ENCODE measurements at places on chromosomes 6 and 20.

DNA sequence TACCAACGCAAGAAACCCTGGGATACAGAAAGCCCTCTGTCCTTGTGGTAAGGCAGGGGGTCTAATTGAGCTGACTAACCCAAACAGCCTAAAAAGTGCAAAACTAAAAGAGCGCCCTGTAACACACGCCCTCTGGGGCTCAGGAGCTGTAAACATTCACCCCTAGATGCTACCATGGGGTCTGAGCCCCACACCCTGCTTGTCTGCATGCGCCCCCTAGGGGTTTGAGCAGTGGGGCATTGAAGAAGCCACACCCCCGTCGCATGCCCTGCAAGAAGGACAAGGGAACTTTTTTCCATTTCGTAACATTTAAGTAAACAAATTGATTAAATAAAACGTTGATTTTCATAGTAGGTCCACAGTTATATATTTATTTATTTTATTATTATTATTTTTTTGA, 616.9 kb upstream of the MAN1A1 start:
- no peak for DNase-seq

- peak; percentile 53 for DNase-seq
These were observed 71.5 kb downstream of the HFE start for GRCh38 chr6:26158581-26159356.

- peak; percentile 39 for DNase-seq
These were observed 9.6 kb downstream of the BTNL2 start for GRCh38 chr6:32397252-32397920.

GRCh38 chr20:10115021-10115420, 80.2 kb downstream of the ANKEF1 start:
- DNase-seq = peak; percentile 67

DNA sequence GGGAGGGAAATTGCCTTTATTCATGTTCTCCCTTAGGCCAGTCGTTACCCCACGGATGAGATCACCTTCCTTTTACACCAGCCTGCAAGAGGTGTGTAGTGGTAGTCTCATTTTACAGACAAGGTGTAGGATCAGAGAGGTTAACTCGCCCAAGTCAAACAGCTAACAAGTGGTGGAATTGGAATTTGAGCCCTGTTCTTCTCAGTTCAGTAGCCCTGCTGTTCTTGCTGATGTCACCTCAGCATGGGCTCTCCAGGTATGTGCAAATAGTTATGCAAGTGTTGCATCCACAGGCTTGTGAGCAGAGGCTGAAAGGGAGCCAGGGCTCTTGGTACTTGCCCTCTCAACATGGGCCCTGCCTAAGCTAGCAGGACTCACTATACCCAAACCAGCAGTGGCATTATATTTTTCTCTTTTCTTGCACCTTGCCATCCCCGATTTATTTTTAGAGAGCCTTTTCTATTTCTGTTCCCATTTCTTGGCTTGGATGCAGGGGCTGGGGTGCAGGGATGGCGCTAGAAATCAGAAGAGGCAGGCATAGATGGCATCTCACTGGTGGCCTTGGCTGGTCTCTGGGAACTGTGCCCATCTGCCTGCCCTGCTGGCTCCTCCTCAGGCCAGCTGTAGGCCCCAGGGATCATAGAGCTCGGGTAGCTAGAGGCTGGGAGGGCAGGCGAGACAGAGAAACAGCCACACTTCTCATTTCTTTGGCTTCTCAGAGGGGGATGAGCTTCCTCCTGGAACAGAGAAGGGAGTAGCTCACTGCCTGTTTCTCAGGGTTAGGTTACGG, 18.2 kb downstream of the PPARD start:
- DNase-seq = peak; percentile 72

- DNase-seq = no peak
These were observed 5.5 kb downstream of the FAM217B start for GRCh38 chr20:59945731-59946130.

GRCh38 chr6:35051396-35051795, 89.7 kb downstream of the TCP11 start:
- DNase-seq = no peak

DNA sequence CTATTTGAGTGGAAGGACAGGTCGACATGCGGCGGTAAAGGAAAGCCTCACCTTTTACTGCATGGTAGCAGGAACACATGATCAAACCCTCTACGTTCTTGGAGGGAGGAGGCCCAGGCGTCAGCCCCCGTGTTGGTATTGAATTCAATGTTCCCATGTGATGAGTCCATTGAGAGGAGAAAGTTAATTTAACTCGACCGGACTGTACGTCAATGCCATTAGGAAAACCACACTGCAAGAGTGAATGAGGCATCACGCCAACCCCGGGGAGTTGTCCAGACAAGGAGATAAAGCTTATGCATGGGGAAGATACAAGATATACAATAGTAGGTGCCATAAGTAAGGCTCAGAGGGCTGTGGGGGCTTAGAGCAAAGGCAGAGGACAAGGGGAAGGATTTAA, 213.9 kb upstream of the ECI2 start:
- no peak for DNase-seq

- DNase-seq = no peak
These were observed 31.8 kb downstream of the SUN5 start for GRCh38 chr20:32972181-32973076.

- no peak for DNase-seq
These were observed 1.9 kb upstream of the ULBP1 start for GRCh38 chr6:149961728-149962425.

GRCh38 chr6:157173776-157174175, 149.5 kb downstream of the TMEM242 start:
- DNase-seq = no peak

DNA sequence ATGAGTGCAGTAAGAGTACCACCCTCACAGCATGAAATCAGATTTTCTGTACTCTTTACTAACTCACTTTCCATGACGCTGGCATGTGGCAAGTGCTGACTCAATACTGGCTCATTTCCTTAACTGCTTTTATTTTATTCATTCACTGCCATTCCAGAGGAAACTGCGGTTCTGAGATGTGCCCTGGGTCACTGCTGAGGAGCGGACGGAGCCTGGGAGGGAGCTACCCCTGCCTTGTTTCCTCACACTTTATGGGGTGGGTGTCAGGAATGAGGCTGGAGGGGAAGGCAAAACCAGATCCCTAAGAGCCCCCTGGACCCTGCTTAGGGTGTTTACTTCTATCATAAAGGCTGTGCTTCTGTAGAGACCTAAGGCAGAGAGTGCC, 14.4 kb downstream of the NT5E start:
- DNase-seq = peak; percentile 98

DNA sequence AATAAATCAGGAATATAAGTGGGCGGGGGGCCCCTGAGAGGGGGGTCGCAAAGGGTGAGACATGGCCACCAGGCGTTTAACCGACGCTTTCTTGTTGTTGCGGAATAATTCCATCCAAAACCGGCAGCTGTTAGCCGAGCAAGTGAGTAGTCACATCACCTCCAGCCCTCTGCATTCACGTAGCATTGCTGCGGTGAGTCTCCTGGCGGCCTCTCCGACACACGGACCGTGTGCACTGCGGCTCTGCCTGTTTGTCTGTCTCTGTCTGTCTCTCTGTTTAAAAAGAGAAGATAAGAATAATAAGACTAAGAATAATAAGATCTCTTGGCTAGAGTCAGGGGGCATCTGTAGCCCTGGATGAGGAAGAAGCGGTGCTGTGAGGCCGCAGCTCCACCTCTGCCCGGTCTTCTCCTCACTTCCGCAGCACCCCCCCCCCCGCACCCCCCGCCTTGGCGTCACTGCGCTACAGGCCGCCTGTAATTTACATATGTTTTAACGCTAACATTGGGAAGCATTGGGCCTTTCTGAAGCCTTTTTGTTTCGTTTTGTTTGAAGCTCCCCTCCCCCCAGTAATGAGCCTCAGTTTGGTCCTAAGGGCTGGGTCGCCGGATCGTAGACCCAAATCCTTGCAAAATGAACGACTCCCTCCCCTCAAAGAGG, 993 bp downstream of the STX16 start:
- peak; percentile 86 for DNase-seq

GRCh38 chr6:39005774-39006173, 42.8 kb upstream of the GLP1R start:
- DNase-seq = no peak

GRCh38 chr6:137353346-137353745, 134.2 kb upstream of the IFNGR1 start:
- DNase-seq = peak; percentile 17

DNA sequence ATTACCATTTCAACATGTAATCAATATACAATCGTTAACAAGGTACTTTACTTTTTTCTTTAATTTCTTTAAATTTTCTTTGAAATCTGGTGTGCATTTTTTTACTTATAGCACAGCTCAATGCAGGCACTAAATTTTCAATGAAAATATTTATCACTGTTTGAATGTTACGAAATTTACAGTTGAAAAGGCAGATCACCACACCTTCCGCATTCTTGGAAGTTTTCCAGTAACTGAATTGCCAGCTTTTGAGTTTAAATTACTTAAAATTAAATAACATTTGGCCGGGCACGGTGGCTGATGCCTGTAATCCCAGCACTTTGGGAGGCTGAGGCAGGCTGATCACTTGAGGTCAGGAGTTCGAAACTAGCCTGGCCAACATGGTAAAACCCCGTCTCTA, 309.9 kb downstream of the BMP7 start:
- no peak for DNase-seq

DNA sequence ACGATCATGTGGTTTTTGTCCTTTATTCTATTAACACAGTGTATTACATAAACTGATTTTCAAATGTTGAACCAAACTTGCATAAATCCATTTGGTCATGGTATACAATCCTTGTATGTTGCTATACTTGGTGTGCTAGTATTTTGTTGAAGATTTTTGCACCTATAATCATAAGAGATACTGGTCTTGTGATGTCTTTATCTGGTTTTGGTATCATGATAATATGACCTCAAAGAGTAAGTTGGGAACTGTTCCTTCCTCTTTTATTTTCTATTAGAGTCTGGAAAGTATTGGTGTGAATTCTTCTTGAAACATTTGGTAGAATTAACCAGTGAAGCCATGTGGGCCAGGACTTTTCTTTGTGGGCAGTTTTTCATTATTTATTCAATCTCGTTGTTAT, 65.3 kb downstream of the TRPC4AP start:
- no peak for DNase-seq

DNA sequence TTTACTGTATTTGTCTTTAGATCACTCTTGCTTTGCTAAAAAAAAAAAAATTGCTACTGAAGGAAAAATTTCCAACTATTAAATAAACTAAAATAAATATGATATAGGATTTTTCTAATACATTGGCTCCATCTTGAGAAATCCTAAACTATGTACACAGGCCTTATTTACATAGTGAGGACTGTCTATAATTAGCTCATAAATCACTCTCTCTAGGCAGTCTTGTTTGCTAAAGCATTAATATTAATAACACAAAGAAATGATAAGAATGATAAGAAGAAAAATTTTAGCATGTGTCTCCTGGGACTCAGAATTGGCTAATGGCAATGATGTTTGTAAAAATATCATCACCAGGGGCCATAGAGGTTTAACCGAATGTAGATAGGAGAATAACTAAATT, 13.3 kb upstream of the CRYBG1 start:
- DNase-seq = no peak
